ENCODE measurements at places on chromosomes 1 and 21.

DNA sequence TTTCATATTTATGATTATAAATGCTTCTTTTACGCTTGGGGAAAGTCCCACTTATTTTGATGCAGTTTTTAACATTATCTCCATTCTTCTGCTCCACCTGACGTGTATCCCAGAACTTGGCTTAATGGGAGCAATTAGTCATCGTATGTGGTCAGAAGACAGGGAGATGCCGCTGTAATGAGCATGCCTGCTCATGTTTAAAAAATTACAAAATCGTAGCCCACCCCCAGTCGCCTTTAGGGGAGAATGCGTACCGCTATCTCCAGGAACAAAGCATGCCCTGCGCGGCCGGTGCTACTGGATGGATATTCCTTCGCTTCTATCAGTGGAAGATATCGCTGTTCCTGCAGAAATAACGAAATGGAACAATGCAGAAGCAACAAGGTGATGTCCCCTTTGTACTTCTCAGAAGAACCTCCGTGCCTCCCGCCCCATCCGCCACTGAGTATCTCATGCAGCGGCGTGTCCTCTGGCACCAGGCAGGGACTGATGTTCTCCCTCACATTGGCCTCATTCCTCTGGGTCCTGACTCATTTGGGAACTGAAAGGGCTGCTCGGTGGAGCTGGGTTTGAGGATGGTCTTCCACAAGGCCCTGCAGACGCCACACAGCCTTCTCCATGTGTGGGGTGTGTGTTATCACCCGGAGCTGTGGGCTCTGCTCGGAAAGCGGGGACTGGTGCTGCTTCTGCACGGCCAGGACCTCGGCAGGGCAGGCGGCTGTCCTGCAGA is 116.3 kb upstream of the COL6A1 start:
- DNase-seq: no peak

- no peak for DNase-seq
Measured at GRCh38 chr1:247322849-247323586, 8.6 kb downstream of the ZNF496 start.

DNA sequence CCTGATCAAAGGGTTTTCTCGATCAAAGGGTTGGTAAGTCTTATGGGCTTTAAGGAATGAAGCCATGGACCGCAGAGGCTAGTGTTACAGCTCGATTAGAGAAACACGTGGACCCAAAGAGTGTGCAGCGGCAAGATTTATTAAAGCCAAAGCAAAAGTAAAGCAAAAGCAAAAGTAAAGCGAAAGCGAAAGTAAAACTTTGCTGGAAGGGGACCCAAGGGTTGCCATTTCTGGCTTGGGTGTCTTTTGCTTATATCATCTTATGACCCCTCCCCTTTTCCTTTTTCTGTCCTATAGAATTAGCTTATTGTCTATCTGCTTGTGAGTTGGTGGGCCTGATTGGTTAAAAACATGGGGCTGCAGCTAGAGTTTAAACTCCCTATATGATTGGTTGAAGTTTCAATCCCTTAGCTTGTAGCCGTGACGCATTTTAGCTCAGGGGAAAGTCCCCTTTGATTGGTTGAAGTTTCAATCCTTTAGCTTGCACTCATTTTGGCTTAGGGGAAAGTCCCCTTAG is 957.0 kb downstream of the AMY1C start:
- no peak for DNase-seq

- no peak for DNase-seq
Measured at GRCh38 chr1:13546791-13547190, 33.0 kb upstream of the LRRC38 start.

- no peak for DNase-seq
Measured at GRCh38 chr1:112172294-112172882, 182.9 kb upstream of the KCND3 start.

- no peak for DNase-seq
Measured at GRCh38 chr21:33587792-33588484, 546 bp downstream of the DONSON start.

DNA sequence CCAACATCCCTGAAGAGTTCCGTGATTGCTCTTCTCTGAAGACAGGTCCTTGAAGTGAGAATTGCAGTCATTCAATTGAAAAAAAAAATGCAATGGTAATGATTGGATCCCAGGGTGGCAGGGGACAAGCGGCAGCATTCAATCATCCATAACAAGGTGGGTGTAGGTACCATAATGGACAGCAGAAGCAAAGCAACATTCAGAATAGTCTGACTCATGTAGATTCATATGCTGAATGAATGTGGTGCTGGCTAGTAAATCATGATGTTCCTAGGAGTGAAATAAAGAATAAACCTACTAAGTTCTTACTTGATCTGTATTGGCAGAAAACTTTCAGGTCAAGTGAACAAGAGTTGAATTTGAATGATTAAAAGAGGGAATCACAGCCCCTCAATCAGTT is 319.6 kb downstream of the GPATCH2 start:
- DNase-seq: no peak

DNA sequence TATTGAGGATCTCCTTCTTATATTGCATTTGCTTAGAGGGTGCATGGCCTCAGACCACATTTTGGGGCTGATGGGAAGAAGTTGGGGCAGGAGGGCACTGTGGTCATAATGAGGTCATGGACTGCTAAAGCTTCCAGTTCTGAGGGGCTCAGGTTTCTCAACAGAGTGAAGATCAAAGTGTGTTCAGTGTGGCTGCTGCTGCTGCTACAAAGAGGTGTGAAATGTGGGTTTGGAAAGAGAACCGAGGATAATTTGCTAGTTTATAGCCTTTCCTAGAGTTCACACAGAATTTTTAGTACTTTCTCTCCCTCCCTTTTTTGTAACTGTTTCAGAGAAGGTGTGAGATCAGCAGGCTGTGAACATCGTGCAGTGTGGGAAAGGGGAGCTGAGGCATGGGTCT is 73.3 kb downstream of the CACNA1E start:
- DNase-seq: no peak

- no peak for DNase-seq
Measured at GRCh38 chr21:33377221-33377920, 25.8 kb upstream of the IFNGR2 start.

GRCh38 chr1:106063510-106063909 is 993.0 kb upstream of the PRMT6 start:
- DNase-seq: no peak

- no peak for DNase-seq
Measured at GRCh38 chr1:56898005-56898373, 43.4 kb downstream of the C8A start.

DNA sequence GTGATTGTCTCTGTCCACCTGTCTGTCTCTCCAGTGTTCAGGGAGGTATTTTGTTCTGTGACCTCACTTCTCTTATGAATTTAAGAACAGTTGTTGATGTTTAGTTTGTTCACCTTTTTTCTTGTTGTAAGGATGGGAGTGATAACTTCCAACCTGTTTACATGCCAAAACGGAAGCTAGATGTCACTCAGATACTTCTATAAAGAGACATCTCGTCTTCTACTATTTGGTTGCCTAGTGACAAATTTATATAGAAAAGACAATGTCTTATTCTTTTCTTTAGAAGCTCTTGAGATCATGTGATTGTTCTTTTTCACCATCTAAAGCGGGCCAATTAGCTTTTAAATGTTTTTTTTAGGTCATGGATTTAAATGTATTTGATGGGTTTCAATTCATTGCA is 33.8 kb downstream of the PRSS38 start:
- no peak for DNase-seq

GRCh38 chr1:64675718-64676345 is 69.0 kb upstream of the RAVER2 start:
- DNase-seq: no peak

DNA sequence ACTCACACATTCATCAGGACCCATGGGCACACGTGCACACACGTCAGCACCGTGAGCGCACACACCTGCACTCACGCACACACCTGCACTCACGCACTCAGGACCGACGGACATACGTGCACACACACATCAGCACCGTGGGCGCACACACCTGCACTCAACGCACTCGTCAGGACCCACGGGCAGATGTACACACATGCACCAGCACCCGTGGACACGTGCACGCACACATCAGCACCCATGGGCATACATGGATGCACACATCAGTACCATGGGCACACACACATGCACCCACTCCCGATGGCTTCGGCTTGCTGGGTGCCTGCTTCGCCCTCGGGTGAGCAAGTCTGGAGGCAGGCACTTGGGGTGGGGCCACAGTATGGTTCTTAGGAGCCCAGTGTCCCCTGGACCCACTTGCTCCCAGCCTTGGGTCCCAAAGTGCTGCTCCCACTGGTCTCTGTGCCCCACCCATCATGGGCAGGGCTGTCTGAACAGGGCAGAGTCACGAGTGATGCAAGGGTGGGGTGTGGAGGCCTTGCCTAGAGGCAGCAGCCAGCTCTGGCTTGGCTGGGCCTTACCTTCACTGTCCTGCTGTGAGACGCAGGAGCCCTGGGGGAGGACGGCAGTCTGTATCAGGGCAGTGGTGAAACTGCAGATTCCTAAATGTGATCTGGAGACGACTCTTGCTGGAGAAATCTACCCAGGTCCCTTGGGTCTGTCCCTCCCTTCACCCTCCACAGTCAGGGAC is 49.8 kb downstream of the SKI start:
- DNase-seq: no peak

DNA sequence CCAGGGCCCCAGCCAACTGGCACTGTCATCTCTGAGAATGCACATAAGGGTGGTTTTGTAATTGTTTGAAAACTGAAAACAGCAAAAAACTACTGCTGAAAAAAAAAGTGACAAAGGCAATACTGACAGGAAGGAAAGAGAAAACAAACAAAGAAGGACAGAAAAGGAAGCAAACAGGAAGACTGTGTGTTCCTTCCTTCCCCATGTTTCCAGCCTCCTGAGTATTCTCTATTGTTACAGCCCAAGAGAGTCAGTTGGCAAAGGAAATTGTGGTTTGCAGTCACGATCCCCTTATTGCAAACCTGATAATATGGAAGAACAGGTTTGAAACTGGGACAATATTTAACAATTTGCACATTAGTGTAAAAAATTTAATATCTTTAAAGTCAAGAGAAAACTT is 1177.6 kb downstream of the PLA2G4A start:
- no peak for DNase-seq

DNA sequence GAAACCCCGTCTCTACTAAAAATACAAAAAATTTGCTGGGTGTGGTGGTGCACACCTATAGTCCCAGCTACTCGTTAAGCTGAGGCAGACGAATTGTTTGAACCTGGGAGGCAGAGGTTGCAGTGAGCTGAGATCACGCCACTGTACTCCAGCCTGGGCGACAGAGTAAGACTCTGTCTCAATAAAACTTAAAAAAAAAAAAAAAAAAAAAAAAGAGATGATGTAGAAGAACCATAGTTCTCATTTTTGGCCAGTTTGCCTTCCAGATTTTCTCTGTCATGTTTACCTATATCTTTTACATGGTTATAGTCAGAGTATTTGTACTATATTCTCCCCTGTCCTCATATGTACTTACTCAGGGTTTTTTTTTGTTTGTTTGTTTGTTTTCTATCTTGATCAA is 53.6 kb downstream of the UCK2 start:
- no peak for DNase-seq

DNA sequence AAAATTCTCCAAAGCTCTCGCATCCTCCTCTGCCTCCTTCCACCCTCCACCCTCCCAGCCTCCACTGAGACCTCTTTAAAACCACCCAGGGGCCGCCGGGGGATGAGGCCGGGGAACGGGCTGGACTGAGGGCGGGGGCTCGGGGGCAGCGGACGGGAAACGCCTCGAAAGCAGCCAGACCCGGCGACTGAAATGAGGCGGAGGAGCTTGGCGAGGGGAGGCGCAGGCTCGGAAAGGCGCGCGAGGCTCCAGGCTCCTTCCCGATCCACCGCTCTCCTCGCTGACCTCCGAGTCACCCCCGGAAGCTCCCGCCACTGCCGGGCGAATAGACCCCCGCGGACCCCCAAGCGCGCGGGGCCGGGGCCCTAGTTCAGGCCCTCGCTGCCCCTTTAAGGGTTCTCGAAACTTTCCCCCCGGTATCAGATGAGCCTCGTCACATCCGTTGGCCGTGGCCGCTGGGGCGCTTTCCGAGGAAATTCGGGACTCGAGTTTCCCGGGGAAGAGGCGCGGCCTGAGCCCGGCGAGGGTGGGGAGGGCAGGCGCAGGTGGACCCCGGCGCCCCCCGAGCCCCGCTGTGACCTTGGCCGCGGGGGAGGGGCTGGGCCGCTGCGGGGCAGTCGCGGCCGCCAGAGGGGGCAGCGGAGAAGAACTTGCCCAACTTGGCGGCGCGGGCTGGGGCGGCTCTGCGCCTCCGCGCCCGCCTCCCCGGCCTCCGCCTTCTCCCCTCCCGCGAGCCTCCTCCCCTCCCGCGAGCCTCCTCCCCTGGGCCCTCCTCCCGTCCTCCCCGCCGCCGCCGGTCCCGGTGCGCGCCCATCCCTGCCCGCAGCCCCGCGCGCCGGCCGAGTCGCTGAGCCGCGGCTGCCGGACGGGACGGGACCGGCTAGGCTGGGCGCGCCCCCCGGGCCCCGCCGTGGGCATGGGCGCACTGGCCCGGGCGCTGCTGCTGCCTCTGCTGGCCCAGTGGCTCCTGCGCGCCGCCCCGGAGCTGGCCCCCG is at the start of gene BACE2:
BACE2 (plus strand) TSS at position 813 of the 995 bp plus-strand sequence; CDS start at position 917, 104 bp downstream.
- no peak for DNase-seq

DNA sequence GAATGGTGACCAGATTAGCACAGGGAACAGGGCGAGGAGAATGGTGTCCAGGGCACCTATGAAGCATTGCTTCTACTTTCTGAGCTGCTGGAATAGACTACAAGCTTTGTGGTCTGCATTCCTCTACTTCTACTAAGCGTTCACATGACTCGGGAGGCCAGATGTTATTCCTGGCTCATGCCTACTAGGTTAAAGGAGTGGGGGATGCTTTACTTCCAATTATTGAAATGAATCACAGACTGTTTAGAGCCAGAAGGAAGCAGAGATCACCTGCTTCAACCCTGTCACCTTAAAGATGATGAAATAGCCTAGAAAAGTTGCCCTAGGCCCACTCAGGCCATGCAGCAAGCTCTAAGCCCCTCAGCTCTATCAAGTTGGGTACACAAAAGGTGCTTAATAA is 633.5 kb downstream of the KIF26B start:
- peak; percentile 29 for DNase-seq

GRCh38 chr1:245877976-245878375 is 629.1 kb downstream of the SMYD3 start:
- DNase-seq: no peak

GRCh38 chr1:193705554-193705981 is 519.2 kb upstream of the B3GALT2 start:
- no peak for DNase-seq

DNA sequence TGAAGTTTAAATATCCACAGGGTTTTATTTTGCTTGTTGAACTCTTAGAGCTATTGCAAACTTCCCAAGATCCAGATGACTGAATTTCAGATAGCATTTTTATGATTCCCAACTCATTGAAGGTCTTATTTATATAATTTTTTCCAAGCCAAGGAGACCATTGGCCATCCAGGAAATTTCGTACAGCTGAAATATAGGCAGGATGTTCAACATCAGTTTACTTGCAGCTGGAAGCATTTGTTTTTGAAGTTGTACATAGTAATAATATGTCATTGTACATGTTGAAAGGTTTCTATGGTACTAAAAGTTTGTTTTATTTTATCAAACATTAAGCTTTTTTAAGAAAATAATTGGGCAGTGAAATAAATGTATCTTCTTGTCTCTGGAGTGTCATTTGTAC is 32.8 kb upstream of the DDR2 start:
- DNase-seq: no peak
